M059J (cell line): ENCODE measurements at places on chromosomes 2 and 18.

DNA sequence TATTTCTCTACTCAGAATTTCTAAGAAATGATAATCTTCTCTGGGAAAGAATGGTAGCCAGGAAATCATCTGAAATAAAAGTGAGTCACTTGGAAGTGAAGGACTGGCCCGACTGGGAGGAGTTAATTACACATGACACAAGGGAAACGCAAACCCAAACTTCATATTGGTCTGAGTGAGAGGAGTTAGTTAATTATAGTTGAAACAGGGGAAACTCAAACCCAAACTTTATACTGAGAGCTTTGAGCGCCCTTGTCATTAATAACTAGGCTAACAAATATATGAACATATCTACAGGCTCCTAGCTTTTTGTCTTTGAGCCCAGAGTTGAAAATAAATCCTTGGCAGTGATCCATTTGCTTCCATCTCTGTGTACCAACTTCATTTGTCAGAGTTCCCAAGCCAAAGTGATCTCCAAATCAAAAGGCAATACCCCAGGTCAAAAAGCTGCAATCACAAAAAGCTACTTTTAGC is 187.8 kb upstream of the COL3A1 start:
- DNase-seq = peak; percentile 86

DNA sequence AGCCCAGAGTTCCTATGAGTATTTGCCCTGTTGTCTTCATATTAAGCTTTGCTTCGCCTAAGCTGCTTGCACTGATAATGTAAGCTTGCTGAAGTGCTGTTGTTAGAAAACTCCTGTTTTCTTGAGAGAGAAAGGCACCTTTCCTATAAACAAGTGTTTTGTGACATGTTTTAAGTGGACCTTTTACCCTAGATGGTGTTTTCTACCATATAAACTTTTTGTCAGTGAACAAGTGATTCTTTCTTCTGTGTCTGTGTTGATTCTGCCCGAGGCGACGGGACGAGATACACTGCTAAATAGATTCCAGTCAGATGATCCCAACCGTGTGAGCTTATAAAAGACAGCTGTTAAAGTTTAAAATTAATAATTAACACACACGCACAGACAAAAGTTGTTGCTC is 24.1 kb downstream of the CABLES1 start:
- DNase-seq = no peak

DNA sequence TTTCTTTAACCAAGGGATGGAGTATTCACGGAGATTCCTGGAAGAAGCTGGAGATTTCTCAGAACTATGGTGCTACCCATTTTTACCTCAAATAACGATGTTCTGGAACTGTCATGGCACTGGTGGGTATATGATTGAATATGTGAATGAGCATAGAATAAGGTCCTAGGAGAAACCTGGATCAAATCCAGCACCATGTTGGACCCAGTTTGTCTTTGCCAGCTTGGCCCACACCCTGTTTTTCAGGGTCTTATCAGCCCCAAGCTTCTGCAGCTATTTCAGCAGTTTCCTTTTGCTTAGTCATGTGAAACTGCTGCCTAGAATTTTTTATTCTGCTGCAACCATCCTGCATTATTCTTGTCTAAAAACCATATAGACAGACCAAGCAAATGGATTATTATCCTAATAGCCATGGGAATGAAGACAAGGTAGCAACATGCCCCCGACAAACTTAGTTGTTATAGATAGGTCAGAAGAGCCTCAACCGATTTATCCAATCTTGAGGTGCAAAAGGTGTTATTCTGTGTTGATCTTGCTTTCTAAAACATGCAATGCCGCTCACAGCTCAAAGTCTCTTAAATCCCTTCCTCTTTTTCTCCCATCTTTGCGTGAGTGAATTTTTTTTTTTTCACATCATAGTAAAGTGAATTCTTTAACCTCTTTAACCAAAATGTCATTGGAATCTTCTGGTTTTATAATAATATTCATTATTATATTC is 133.6 kb downstream of the PRPF40A start:
- no peak for DNase-seq

DNA sequence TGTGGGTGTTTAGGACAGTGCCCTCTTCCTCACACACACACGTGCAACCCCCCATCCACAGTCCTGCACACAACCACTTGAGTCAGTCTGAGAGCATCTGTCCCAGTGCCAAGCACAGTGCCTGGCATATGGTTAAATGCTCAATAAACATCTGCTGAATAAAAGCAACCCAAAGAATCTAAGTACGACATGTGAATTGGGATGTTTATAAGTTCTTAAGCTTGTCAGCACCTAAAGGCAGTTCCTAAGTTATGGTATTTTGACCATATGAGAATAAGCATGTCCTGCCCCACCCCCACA is 37.8 kb downstream of the CAPN13 start:
- DNase-seq = no peak

DNA sequence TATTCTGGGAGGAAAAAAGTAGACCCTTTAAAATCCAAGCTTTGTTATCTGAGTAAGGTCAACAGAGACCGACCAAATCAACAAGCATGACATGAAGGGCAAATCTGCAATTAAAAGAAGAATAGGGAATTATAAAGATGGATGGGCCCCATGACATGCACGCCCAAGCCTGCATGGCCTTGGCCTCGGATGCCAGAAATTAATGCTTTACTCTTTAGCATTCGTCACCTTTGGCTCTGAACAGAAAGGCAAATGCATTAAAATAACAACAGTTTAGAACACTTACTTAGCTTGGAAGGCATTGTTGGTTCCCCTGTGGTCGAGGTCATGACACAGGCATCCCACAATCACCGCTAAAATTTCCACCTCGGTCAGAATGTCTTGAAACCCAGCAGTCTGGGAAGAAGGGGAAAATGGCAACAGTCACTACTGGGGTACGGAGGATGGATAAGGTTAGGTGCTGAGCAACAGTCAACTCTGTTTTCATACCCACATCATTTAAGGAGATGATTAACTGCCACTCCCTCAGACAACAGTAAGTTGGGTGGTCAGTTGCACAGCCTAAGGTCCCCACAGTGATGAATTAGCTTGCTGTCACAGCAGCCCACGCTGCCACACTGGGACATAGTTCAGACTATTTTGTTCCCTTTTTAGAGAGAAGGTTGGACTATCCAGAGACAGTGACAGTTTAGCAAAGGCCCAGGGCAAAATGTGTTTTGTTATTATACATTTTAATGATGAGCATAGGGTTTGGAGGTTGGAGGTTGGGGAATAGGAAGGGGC is 319.1 kb downstream of the AGPS start:
- peak; percentile 5 for DNase-seq

DNA sequence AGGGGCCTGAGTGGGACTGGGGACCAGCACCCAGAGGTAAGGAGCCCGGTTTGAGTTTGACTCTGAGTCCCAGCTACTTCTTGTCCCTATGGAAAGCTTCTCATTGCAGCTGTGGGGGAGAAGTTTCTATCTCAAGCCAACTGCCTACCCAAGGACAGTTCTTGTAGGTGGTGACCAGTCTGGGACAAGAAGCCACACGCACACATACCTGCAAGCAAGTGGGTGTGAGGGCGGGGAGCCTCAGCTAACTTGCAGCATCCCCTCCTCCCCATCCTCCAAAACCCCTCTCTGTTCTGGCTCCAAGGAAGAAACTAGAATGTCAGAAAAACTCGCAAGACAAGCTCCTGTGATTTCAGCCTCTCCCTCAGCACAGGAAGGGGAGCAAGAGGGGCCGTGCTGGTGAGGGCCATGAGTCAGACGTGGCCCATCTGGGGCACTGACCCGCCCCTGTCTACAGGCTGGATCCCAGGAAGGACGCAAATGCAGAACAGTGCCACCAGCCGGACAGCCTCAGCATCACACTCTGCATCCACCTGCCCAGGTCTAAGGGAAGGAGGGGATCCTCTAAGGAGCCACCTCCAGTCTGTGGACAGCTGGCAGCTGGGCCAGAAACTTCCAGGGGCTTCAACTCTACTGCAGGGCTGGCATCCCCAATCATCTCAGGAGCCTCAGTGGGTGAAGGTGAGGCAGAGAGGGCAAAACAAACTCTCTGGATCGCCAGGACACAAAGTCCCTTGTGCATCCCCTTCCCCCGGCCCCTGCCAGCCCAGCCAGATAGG is 103.4 kb downstream of the TNS1 start:
- DNase-seq = peak; percentile 72

- peak; percentile 66 for DNase-seq
These were observed 50.9 kb upstream of the KCNE4 start for GRCh38 chr2:223000872-223001796.

DNA sequence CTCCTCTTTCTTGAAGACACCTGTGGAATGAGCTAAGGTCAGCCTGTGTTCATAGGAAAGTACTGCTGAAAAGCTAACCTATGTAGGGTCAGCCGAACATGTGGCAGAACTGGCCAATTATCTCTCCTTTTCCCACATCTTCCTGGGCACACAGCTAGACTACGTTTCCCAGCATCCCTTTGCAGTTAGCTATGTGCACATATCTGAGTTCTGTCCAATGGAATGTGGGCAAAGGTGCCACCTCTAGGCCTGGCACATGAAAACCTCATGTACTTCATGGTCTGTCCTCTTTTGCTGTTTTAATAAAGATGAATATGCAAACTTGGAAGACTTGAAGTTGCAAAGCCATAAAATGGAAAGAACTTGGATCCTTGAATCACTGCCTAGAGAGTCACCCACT is 352.6 kb downstream of the TNS1 start:
- DNase-seq = peak; percentile 55

DNA sequence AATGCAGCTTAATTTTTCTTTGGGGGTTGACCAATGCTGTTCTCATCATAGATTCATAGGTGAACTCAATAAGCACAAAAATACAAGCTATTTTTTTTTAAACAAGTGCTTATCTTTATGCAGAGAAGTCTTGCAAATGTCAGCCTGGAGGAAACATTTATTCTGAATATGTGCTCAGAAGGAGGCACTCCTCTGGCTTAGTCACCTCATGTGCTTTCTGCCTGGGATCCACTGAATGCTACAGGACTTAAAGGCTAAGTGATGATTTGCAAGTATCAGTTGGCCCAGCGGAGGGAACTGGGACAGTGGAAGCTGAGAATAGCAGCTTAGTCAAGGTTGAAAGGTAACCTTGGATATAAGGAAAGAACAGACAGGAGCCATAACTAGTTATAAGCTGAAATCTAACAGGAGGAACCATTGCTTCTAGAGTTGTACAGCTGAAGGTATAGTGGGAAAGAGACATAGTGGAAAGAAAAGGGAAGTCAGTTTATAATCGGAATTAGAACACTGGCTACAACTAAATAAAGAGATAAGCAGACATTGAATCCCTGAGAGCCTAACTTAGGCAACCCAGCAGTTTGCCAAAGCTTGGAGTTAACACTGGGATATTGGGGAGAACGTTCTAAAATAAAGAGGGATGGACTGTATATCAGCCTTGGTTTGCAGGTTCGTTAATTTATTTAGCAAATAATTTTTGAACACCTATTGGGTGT is 488.7 kb downstream of the SUCLG1 start:
- DNase-seq = no peak

GRCh38 chr2:224020523-224020922 is 18.6 kb downstream of the SERPINE2 start:
- DNase-seq = no peak

DNA sequence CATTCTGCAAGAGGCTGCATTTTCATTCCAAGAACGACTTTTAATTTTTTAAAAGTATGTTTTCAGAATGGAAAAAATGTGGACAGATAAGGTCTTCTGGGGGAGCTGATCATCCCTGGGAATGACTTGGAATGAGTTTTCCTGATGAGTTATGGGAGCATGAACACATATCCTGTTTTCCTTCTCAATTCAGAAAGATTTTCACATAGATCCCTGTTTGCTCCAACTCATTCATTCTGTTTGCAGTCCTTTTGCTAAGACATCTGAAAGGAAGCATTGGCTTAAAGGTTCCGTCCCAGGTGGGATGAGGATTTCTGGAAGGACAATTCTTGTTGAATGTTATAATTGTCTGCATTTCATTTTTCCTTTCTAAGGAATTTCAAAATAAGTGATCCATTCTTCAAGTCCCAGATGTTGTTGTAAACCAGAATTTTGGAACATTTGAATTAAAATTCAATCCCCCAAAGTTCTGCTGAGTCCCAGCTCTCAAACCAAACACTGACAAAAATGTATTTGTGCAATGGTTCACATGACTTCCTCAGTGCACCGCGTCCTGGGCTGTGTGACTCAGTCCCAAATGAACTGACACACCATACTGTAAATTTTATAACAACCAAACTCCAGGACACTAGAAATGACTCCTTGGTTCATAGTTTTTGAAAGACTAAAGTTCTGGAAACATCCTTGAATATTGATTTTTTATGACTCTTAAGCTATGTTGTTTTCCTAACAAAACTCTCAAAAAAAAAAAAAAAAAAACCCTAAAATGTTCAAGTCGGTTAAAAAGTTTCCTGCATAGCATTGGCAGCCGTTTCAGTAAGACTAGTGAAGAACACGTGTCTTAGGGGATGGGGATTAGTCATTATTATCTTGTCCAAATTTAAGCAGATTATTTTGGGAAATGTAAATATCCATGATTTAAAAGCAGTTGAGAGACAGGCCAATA is 281.8 kb upstream of the TCF4 start:
- no peak for DNase-seq

GRCh38 chr2:69119104-69119894 is 106.3 kb downstream of the ANTXR1 start:
- DNase-seq = peak; percentile 40

GRCh38 chr2:28544922-28545589 is 49.2 kb downstream of the PLB1 start:
- peak; percentile 33 for DNase-seq

GRCh38 chr18:23856466-23857163 is 157.9 kb upstream of the TTC39C start:
- DNase-seq = peak; percentile 74

- peak; percentile 93 for DNase-seq
These were observed 77.4 kb upstream of the NPAS2 start for GRCh38 chr2:100742277-100743254.

DNA sequence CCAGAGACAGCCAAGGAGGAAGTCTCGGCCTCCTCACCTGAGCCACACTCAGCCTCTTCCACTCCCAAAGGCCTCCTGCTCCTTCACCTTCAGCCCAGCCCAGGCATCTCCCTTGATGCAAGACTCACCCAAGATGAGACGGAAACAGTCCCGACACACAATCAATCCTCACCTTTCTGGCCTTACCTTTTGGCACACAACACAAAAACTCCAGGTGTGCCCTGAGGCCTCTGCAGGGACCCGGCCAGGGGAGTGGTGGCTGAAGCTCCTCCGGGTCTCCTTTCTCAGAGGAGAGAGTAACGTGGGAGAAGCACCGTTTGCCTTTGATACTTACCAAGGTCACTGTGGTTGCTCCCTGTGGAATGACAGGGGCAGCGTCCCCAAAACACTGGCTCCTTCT is 23.8 kb upstream of the EFHD1 start:
- DNase-seq = no peak
